ENCODE measurements at places on chromosomes 7 and 10.

DNA sequence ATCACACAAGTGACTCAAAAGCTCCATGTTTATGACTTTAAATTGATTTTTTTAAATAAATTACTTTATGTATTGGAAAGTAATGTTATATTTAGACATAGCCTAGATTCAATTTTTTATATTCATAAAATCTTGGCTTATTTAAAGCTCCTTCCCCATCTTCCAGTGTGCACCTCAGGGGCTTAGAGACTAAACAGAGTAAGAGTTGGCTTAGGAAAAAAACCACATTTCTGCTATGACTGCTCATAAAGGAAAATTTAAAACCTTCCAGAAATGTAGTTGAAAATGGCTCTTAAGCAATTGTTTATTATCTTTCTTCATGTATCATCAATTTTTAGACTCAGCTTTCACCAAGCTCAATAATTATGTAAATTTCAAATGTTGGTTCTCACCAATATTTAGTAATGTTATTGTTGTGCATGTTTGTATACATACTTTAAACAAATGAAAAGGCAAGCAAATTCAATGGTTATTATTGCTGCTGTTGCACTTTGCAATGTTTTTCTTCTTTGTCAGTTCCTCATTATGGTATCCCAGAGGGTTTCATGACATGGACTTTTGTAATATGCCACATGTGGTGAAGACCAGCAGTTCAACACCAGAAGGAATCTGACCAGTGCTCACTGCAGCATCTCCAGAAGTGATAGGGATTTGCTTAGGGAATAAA lies 700.1 kb upstream of the ANKRD30A start:
- DNase-seq, result no peak

DNA sequence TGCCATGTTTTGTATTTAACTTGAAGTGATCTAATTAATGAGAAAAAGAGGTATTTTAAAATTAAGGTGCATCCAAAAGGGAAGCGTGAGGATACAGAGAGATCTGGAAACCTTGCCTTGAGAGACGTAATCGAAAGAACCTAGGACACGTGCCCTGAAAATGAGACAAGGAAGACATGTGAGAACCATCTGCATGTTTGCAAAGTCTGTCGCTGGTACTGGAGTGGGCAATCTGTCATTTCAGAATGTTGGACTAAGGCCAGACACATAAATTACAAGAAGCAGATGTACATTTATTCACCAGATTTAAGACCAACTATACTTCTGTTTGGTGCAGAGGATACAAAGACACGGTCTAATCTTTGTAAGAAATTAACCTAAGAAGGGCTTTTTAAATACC lies 9.2 kb downstream of the AGR2 start:
- no peak for DNase-seq

DNA sequence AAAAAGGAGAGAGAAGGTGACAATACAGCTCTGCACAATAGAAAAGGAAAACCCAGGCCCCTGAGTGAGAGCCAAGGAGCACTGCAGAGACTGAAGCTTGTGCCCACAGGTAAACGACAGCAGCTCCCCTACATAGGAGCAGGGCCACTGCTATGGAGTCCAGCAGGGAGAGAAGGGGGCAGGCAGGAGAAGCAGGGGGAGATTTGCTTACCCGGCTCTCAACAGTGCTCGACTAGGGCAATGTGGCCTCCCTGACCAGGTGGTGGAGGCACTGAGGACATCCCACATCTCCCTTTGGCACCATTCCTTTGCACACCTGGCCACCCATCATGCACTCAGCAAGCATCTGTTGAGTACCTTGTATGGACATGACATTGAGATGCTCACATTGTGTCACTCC lies 153.0 kb downstream of the EVX1 start:
- no peak for DNase-seq

DNA sequence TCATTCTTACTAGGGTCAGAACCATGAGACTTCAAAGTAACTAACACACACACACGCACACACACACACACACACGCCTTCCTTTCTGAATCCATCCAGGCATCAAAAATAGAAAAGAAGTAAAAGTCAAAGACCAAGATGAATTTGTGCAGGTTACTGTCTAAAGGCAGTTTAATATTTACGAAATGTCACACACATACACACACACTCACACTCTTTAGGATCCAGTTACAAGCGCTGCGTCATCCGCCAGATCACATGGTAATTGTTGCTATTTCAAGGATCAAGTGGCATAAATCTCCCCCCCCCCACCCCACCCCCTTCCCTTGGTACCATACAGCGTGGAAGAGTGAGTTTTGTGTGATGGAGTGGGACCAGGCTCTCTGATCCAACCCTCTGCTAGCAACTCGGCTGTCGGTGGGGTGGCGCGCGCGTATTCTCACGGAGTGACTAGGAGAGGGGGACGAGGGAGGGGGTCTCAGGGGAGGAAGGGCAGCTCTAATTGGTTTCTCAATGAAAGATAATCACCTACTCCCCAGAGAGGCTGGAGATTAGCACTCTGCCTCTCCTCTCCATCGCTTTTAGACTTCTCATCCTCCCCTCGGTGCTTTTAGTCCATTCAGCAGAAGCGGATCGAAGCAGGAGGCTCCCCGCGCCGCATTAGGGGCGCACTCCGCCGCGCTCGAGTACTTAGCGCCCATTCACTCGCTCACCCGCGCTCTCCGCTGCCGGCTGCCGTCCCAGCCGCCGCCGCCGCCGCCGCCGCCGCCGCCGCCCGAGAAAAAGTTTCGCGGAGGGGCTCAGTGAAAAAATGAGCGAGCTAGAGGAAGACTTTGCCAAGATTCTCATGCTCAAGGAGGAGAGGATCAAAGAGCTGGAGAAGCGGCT lies 83.5 kb upstream of the PRKG1 start:
- peak; percentile 76 for DNase-seq

GRCh38 chr7:77543910-77544309 lies 6.8 kb downstream of the PTPN12 start:
- DNase-seq, result no peak

GRCh38 chr10:33735464-33735923 lies 401.0 kb upstream of the NRP1 start:
- DNase-seq, result peak; percentile 29
